ENCODE measurements at places on chromosomes 7 and 10.

DNA sequence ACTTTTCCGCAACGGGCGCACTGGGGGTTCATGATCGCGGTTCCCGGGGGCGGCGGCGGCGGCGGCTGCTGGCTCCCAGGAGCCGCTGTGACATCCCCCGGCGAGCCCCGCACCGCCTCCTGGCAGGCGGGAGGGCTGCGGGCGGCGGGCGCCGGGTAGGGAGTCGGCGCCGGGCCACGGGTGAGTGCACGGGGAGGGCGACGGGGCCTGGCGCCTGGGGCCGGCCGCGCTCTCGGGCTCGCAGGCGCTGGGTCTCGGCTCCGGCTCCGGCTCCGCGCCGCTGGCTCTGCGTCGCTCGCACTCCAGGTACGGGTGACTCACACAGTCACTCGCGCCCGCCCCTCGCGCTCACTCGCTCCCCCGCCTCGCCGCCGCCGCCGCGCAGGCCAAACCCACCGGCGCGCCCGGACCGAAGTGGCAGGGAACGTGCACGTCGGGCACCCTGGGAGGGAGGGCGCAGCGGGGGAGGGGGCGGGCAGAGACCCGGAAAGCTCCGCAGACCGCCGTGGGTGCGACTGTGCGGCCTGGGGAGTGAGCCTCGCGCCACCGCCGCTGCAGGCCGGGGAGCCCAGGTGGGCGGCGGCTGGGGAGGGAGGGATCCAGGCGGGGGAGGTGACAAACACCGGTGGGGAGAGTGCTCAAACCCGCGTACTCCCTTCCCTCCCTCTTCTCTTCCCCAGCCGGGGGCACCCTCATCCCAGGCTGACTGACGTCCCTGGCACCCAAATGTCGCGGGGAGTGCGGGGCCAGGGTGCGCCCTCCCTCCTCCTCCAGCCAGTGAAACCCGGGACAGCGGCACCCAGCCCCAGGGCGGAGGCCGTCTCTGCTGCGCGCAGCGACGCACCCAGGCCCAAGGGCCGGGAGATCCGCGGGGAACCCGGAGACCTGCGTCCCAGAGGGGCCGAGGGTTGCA, 276.9 kb upstream of the NEBL start:
- DNase-seq: no peak

GRCh38 chr10:11045995-11046775, 28.5 kb downstream of the CELF2 start:
- no peak for DNase-seq

DNA sequence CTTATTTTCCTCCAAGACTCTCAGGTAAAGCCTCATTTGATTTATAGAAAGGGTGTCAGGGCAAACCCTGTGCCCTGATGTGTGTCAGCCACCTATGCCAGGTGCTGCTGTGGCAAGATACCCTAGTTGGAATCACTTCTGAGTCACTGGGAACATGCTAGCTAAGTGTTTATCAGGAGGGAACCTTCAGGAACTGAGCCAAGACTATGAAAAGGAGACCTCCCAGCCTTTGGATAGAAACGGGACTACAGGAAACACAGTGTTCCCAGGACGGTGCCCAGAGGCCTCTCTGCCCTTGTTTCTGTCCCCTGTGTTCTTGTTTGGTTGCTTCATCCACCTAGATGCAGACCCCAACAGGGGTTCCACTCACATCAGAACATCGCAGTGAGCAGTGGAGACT, 28.5 kb downstream of the CNNM1 start:
- no peak for DNase-seq

DNA sequence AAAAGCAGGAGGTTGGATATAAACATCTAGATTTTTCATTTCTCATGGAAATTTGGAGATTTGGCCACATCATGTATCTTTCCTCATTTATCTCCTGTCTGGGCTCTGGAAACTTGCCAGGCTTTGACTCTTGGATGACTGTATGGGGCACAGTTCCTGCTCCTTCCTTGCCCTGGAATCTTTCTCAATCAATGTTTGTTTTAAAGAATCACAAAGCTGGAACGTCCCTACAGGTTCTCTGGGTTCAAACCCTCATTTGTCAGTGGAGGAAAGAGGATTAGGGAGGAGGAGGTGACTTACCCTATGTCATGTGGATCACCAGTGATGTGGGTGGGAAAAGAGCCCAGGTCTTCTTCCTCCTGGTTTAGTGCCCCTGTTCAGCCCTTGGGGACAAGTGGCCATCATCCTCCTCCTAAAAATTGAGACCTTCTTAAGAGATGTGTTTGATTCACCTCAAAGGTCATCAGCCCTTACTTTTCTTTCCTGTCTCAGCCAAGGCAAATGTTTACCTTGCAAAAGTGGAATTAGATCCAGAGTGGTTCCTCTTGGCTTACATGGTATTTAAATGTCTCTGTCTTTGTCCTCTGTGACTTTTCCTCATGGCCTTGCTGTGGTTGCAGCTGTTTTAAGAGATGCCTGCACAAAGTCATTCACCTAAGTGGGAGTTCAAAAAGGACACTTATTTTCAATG, 38.8 kb upstream of the PDZD8 start:
- DNase-seq: peak; percentile 60

DNA sequence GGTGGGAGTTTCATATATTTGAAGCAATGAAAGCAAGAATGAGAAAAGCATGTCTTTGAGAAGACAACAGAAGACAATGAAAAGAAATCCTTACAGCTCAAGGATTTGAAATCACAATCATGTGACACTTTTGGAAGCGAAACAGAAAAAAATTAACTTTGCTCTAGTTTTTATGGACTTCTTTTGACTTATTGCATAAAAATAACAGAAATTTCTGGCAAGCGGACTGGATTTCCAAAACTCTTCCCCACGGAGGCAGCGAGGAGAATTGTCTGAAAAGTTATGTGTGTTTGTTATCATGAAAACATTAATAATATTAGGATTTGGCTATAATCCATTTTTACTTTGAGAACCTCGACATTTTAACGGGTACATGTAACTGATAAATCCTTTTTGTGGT, 223.3 kb downstream of the LRMDA start:
- no peak for DNase-seq

GRCh38 chr7:91424371-91424770, 160.1 kb downstream of the FZD1 start:
- DNase-seq: no peak

- no peak for DNase-seq
These were observed 69.7 kb downstream of the MKI67 start for GRCh38 chr10:128056303-128057050.

DNA sequence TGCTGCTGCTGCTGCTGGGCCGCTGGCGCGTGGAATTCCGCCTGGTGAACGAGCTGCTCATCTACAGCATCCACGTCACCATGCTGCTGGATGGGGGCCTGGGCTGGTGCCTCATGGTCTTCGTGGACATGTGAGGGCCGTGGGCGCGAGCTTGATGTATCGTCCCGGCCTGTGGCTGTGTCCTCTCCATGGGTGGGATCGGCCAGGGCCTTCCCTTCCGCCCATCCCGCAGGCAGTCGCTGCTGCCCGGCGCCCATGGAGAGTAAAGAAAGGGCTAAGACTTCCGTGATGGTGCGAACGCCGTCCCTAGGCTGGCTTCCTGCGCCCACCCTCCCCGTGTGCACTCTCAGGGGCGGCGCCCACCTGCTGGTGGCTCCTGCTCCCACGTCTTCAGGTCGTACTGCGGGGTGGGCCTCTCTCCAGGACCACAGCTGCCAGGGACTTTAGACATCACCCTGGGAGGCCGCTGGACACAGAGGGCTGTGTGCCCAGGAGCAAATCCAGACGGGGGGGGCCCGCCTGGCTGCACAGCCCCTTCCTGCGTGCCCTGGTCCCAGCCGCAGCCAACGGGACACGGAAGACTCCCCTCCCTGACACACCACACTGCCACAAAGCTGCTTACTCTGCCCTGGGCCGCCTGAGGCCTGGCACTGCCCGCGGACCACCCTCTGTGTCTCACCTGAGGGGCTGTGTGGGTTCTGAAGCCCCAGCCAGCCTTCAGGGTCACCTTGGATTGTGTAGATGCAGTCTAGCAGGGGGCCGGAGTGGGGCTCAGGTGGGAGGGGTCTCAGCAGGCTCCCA, 167.5 kb downstream of the SEPTIN7 start:
- no peak for DNase-seq

GRCh38 chr10:10892290-10892875, 125.3 kb upstream of the CELF2 start:
- DNase-seq: no peak

DNA sequence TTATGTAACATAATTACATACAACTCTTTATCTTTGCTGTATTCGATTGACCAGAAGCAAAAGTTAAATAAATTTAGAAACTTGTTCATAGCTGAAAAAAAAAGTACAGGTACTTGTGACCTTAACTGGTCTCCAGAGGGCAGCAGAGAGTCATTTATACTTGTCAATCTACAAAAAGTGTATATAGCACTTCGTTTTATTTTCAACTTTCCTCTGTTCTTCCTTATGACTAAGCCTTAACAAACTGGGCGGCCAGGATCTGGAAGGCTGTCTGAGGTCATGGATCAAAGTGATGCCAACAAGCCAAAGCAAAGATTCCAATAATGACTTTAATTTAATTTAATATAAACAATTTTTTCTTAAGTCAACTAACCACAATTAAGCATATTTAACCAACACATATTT, 29.8 kb downstream of the C10orf67 start:
- DNase-seq: peak; percentile 73

GRCh38 chr10:92999191-92999590, 61.4 kb upstream of the CYP26C1 start:
- DNase-seq: no peak

- no peak for DNase-seq
These were observed 24.2 kb upstream of the SHH start for GRCh38 chr7:155836216-155837125.

GRCh38 chr7:40288827-40289226, 154.0 kb downstream of the SUGCT start:
- no peak for DNase-seq

DNA sequence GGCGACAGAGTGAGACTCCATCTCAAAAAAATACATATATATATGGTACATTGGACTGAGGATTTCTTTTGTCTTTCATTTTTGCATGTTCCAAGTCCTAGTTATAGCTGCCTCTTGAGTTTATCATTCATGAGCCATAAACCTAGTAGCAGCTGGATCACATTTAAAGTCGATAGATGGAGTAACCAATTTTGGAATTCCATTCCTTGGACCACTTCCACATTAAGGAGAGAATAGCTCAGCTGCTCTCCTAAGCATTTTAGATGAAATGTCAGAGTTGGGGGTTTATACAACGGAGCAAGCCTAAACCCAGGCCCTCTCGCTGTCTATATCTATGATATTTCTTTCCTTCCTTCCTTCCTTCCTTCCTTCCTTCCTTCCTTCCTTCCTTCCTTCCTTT, 141.2 kb downstream of the LYZL1 start:
- DNase-seq: no peak

DNA sequence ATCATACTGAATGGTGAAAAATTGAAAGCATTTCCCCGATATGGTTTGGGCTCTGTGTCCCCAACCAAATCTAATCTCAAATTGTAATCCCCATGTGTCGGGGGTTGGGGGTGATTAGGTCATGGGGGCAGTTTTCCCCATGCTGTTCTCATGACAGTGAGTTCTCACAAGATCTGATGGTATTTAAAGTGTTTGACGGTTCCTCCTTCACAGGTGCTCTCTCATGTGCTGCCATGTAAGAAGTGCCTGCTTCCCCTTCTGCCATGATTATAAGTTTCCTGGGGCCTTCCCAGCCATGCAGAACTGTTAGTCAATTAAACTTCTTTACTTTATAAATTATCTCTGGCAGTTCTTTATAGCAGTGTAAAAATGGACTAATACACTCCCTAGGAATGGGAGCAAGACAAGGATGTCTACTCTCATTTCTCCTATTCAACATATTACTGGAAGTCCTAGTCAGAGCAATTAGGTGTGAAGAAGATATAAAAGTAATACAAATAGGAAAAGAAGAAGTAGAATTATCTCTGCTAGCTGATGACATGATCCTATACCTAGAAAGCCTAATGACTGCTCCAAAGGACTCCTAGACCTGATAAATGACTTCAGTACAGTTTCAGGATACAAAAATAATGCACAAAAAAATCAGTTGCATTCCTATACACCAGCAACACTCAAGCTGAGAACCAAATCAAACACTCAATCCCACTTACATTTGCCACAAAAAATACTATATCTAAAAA, 260.6 kb downstream of the RNLS start:
- no peak for DNase-seq

DNA sequence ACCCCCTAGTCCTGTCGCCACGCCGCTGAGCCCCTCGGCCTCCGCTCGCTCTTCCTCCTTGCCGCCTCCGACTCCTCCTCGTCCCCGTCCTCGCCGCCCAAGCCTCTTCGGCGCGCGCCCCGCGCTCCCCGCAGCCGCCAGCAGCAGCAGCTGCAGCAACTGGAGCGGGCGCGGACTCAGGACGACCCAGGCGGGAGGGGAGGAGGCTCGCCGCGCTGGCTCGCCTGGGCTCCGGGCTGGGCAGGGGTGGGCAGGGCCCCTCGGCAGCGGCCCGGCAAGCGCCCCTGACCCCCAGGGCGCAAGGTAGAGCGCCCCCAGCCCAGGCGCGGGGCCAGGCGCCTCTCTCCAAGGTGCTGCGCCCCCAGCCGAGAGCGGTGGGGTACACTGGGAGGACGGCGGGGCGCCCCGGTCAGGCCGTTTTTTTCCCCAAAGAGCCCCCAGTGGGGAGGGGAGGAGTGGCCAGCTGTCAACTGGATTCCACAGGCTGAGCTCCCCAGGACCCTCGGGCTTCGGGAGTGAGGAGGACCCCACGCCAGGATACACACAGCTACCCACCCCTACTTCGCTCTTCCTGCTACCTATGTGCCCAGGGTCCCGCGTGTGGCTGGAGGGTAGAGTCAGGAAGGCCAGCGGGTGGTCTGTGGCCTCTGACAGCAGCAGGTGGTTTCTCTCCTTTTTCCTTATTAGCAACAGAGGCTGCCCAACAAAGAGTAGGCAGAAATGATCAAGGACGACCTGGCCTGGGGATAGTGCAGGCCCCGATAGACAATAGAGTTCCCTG, 903 bp upstream of the KCNMA1 start:
- no peak for DNase-seq

DNA sequence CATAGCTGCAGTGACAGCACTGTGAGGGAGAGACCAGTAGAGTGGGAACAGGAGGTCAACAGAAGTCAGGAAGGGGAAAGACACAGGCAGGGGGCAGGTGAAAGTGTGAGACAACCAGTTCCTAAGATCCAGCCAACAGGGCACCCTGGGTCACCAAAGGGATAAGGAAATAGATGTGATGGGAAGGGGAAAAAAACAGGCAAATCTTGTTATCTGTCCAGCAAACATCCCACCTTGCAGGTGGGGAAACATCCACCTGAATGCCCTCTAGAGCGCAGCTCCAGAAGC, 42.5 kb downstream of the DPCD start:
- DNase-seq: no peak

DNA sequence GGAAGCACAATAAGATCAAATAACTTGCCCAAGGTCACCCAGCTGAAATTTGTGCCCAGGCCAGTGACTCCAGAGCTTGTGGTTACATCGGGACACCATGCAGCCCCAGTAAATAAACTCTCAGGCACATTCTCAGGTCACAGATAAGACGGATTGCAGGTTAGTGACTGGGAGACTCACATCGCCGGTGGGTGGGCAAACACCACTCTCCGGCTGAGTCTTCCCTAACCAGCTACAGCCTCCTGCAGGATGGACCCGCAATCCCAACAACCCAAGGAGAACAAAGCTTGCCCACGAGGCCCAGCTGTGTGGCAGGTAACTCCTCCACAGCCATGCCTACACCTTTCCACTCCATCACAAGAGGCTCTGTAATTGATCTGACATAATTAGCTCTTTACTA, 81.7 kb upstream of the EFCAB10 start:
- DNase-seq: no peak

GRCh38 chr10:8214587-8214986, 160.1 kb downstream of the GATA3 start:
- DNase-seq: no peak

GRCh38 chr7:86785641-86786040, 141.9 kb downstream of the GRM3 start:
- DNase-seq: no peak

- DNase-seq: no peak
These were observed 14.8 kb upstream of the WNT16 start for GRCh38 chr7:121313793-121314676.

Data from hematopoietic multipotent progenitor cell treated with erythropoietin and hydrocortisone succinate and interleukin-3 and kit ligand, for 17 days (in vitro differentiated cells).